ENCODE measurements at places on chromosomes 2 and 18. TPM values are rescaled to one million over a fixed set of nuclear protein-coding genes. Genes with fewer than 3 reads are reported as not detected.

The PMAIP1 gene
- total RNA-seq = 14.0 TPM

The C2orf92 gene
- 2.2 TPM for total RNA-seq

The B4GALT6 gene
- total RNA-seq = 3.9 TPM

The L3MBTL4 gene
- under 0.01 TPM for total RNA-seq

The CUL3 gene
- total RNA-seq = 78.3 TPM

The GPAT2 gene
- total RNA-seq = 0.28 TPM

The ERMN gene
- total RNA-seq = not detected

The IL36B gene
- total RNA-seq = not detected

The HMSD gene
- 0.28 TPM for total RNA-seq

The ACMSD gene
- total RNA-seq = not detected

The BOLL gene
- total RNA-seq = not detected

The GPR45 gene
- total RNA-seq = not detected

The SFT2D3 gene
- 2.5 TPM for total RNA-seq

The CFAP65 gene
- total RNA-seq = not detected

The MYO7B gene
- total RNA-seq = 0.18 TPM

The RIT2 gene
- not detected for total RNA-seq

The ABCG8 gene
- not detected for total RNA-seq

The MARCHF4 gene
- 3.1 TPM for total RNA-seq

The C2orf81 gene
- under 0.01 TPM for total RNA-seq

The KLHL14 gene
- not detected for total RNA-seq

The PTRHD1 gene
- total RNA-seq = 17.2 TPM

The SLC11A1 gene
- total RNA-seq = under 0.01 TPM

The CD8B gene
- total RNA-seq = not detected

The CIB4 gene
- total RNA-seq = not detected

The DYNAP gene
- not detected for total RNA-seq

The MAP3K20 gene
- 84.4 TPM for total RNA-seq

All from IMR-90 (cell line).